ENCODE measurements at places on chromosomes 5 and 9.
A peak's percentile ranks its signal among the peaks of the same experiment; 100 is the strongest.

DNA sequence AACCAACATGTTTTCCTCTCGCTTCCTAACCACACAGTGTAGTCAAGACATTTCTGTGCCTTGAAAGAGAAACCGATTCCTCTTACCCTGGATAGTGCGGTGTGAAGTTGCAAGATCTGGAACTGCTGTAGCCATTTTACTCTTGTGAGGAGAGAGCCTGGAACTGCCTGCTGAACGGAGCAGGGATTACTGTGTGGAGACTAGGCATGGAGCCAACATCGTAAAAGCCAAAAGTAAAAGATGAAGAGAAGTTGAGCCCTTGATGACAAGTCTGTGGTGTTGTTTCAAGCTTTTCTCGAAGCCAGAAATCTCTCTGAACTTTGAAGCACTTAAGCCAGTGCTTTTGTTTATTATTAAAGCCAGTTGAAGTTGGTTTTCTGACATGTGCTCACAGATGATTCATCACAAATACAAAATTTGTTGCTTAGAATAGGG lies 110.1 kb upstream of the GRIN3A start:
- no peak for DNase-seq

- DNase-seq: no peak
These were observed 5.4 kb downstream of the ATP10B start for GRCh38 chr5:160846642-160847041.

- DNase-seq: no peak
These were observed 31.2 kb upstream of the EXOC3 start for GRCh38 chr5:411728-412127.

DNA sequence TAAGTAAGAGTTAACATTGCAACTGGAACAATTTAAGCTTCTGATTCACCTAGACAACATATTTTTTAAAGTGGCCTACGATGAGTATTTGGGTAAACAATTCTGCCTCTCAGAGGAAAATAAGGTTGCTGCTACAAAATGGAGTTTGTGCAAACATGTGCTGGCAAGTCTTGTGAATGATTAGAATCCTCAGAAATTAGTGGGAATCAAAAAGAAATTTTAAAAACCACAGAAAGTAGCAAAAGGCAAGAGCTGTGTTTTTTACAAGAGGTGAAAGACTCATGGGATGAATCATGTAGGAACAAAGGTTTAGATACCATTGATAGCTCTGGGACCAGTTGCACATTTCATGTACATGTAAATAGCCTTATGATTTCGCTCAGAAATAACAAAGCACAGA lies 561.6 kb downstream of the TAF11L14 start:
- DNase-seq: no peak

DNA sequence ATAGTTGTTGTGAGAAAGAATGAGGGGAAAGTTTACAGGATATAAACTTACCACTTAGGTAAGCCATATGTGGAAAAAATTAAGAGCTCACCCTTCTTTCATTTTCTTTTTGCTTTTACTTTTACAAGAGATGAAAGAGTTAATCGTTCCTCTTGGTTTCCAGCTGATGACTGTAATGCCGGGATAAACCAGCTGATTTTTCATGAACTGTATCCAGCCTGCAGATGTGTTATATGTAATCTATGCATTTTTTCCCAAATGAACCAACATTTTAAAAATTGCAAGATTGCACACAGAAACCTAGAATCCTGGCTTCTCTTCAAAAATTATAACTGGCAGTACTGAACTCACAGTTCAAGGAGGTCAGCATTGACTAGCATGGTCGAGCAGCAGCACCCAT lies 185.9 kb downstream of the GRIA1 start:
- DNase-seq: no peak

- peak; percentile 24 for DNase-seq
These were observed 14.4 kb upstream of the AMACR start for GRCh38 chr5:34022121-34022705.

DNA sequence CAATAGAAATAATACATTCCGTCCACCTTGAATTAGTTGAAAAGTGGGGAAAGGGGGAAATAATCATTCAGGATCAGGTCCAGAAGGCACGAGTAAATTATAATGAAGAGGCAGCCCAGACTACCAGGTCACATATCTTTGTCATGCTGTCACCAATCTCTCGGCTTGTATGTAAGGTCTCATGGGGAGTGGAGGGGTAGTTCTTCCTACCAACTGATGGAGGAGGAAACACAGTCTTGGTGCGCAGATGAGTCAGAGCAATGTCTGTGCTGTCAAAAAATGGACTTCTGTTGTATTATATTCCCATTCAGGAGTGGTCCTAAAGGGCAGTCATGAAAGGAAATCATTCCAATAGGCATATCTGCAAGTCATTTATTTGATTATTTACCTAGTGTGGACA lies 164.2 kb upstream of the PTGER4 start:
- DNase-seq: peak; percentile 69

GRCh38 chr9:38380230-38380871 lies 12.2 kb upstream of the ALDH1B1 start:
- no peak for DNase-seq

DNA sequence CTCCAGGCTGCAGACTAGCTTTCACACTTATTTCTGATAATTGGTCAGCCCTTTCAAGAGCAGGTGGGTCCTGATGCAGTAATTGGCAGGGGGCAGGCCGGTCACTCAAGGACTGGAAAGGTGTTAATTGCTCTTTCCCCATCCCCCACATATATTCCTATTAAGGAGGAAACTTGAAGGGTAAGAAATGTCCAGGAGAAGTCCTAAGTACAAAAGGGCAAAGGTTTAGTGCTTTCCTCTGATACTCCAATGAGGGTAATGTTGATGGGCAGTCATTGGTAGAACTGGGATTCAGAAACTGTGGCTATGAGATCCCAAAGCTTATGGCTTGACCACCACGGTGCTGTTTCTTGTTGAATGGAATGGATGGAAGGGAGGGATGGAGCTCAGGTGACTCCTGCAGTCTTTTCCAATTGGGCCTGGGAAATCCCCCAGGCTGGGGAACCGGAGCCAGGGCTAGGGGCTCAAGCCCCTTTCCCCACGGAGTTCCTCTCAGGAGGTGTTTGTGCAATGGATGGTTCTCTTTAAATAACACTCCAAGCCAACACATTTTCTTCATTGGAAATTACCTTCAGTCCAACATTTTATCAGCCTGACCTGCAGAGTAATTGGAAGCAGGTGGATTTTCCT lies 103.2 kb upstream of the ALDH1B1 start:
- no peak for DNase-seq

- no peak for DNase-seq
These were observed 730.3 kb downstream of the DNAH5 start for GRCh38 chr5:13214182-13214581.

DNA sequence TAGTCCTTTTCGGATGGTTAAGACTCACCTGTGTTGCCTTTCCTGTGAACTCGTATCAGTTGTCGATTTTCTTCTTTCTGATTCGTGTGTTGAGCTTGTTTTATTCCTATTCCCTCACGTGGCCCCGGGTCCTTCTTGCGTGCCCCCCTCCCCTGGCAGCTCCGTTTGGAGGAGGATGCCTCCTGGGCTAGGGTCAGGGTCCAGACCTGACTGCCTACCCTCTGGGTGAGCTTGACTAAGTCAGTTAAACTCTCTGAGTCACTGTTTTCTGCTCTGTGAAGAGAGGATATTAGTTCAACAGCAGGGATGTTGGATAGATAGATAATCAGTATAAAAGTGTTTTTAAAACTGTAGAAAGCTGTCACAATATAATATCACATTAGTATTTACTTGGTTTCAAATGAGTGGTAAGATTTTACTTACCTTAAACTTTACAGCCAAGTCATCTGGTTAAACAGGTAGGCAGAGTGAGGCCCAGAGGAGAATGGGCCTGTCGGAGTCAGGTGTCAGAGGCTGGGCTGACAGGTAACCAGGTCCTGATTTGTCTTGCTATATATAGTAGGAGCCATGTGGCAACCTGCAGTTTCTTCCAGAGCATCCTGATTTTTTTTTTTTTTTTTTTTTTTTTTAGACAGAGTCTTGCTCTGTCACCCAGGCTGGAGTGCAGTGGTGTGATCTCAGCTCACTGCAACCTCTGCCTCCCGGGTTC lies 24.2 kb downstream of the PPARGC1B start:
- no peak for DNase-seq

GRCh38 chr5:4243479-4244264 lies 648.0 kb downstream of the IRX1 start:
- DNase-seq: no peak

DNA sequence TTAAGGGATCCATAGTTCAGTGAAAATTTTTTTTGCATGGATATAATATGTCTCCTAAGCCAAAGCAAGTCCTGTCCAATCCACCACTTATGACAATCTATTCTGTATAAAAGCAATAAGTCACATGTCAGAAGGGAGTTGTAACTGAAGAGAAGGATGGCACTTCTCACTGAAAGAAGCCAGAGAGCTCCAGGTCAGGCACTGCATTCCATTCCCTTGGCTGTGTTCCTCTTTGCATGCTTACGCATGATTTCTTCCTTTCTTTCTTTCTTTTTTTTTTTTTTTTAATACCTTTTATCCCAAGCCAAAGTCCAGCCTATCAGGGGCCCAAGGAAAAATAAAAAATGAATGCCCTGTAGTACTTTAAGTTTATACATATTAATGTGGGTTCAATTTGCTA lies 39.8 kb downstream of the MAMDC2 start:
- DNase-seq: no peak

DNA sequence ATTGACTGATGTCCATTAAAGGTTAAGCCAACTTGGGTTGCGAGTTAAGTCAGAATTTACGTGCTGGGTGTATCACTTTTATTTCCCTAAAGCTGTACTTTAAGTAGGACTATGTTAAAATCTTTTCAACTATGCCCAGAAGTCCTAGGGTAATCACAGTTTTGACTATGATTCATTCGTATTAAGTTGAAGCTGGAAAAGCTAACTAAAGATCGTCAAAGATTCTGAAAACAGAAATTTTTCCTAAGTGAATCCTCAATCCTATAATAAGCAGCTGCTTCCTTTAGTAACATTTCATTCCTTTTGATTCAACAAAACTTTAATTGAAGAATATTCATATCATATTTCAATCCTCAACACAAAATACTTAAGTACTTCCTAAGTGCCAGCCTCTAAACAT lies 460.4 kb downstream of the ACTL7B start:
- no peak for DNase-seq

DNA sequence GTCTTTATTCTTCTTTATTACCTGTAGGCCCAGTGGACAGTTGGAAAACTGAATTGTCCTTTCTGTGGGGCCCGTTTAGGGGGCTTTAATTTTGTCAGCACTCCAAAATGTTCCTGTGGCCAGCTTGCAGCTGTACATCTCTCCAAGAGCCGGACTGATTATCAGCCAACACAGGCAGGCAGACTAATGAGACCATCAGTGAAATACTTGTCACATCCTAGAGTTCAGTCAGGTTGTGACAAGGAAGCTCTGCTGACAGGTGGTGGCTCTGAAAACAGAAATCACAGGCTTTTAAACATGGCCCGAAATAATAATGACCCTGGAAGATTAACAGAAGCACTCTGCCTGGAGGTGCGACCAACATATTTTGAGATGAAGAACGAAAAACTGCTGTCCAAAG lies 47.9 kb downstream of the RNF180 start:
- DNase-seq: no peak

DNA sequence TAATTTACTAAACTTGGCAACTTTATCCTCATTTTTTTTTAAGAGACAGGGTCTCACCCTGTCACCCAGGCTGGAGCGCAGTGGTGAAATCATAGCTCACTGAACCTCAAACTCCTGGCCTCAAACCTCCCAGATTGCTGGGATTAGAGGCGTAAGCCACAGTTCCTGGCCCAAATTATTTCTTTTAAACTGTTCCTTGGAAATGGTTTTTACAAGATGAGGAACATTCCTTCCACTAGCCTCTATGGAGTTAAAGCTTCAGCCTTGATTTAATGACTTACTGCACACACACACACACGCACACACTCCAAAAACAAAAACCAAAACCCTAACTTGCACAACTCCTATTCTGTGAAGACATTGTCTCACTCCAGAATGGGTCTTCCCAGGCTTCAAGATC lies 77.2 kb upstream of the TARS1 start:
- no peak for DNase-seq

DNA sequence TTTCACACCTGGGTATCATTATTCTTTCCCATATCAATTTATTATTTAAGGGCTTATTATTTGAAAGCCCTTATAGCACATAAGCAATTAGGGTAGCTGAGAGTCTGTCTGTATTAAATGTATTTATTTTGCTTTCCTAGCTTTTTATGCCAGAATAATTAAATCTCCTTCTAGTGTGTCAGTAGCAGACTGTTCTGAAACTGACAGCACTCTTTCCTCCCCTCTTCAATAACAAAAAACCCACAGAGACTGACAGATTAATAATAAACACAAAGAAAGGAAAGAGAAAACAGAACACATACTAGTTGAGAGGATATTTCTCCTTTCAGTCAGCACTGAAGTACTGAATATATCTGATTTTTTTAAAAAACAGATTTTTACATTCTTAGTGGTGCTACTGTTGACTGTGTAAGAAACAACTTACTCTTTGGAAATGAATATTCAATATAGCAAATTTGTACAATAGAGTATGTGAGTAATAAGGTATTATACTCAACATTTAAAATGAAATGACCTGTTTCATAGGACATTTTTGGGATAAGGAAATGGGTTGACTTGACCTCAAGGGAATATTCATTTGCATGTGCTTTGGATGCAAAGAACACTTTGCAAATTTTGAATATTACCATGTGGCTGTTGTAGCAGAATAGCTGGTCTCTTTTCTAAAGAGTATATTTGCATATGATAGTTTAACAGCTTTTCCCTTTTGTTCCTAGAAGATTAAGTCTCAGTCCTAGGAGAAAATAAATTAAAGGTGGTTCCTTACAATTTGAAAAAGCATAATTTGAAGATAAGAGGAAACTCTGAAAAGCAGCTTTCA lies 208.3 kb downstream of the SPATA31D1 start:
- DNase-seq: no peak

GRCh38 chr5:133785182-133785581 lies 172.8 kb upstream of the FSTL4 start:
- no peak for DNase-seq

DNA sequence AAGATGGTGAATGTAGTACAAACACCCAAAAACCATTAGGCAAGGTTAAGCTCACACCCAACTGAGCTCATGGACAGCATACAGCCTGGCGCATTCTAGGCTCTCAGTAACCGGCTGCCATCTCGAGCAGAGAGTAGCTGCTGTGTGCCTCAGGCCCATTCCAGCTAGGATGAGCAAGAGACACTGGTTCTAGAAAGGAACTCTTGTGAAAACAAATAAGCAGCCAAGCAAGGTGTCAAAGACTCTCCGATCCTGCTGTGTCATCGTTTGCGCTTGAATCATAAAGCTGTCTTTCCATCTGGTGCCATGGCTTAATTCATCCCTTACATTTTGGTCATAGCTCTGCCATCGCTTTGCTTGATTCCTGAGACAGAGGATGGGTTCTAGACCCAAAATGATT lies 135.4 kb upstream of the MSX2 start:
- DNase-seq: no peak

All from Kasumi-1 (cell line).